Ammon's horn (tissue), 1 donor: ENCODE measurements at places on chromosomes 5 and 9.

- peak; percentile 10 for DNase-seq
Measured at GRCh38 chr9:69264526-69264925, 60.5 kb upstream of the ENTREP1 start.

- DNase-seq, result peak; percentile 73
Measured at GRCh38 chr9:112091810-112092209, 83.3 kb downstream of the SUSD1 start.

DNA sequence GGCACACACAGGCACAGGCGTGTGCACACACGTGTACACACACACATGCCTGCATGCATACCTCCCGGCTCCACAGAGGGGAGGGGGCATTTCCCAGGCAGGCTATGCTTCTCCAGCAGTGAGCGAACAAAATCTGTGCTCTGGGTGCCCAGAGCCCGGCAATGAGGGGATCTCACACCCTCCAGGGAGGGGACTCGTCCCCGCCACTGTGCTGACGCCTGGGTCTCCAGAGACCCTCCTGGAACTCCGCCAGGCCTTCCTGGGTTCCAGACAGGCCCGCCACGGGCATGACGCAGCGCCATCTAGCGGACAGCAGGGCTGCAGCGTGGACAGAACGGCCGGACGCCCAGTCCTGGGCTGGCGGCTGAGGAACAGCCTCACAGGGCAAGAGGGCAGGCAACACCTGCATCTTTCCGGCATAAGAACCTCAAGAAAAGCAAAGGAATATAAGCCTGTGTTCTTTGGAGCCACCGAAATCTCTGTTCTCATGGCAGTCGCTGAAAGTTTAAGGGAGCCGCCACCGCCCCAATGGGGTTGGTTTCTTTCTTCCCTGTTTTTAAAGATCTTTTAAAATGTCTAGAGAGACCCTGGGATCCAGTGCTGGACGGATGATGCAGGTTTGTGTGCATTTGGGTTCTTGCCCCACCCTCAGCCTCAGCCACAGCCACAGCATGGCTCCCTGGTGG, 135.6 kb upstream of the PPP1R26 start:
- DNase-seq, result peak; percentile 69

- peak; percentile 78 for DNase-seq
Measured at GRCh38 chr9:37449862-37450632, 15.2 kb downstream of the ZBTB5 start.

GRCh38 chr5:180665682-180666404, 16.4 kb upstream of the FLT4 start:
- no peak for DNase-seq

DNA sequence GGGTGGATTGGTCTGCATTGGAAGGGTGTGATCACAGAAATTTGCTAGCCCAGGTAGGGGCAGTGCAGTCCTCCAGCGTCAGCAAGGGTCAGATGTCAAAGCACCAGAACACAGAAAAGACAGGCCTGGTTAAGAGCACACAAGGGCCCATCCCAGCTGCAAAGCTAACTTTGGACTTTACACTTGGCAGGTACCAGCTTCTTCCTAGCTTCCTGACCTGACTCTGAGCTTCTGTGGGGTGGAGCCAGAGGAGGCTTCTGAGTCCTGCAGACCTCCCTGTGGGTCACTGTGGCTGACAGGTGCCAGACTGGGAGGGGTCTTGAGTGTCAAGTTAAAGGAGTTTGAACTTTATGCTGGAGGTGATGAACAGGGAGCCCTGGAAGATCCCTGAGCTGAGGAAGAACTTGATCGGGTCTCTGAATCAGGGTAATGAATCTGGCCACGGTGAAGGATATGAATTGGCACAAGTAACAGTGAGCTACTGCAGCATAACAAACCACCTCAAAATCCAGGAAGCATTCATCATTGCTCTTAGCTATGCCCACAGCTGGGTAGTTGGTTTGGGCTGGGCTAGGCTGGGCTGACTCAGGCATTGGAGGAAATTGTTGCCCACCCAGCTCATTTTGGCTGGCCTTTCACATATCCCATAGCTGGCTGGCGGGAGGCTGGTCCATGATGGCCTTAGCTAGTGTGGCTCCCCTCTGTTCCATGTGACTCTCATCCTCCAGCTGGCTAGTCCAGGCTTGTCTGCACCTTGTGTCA, 63.4 kb downstream of the BARX1 start:
- no peak for DNase-seq

- no peak for DNase-seq
Measured at GRCh38 chr5:170186856-170187255, 45.9 kb upstream of the C5orf58 start.

DNA sequence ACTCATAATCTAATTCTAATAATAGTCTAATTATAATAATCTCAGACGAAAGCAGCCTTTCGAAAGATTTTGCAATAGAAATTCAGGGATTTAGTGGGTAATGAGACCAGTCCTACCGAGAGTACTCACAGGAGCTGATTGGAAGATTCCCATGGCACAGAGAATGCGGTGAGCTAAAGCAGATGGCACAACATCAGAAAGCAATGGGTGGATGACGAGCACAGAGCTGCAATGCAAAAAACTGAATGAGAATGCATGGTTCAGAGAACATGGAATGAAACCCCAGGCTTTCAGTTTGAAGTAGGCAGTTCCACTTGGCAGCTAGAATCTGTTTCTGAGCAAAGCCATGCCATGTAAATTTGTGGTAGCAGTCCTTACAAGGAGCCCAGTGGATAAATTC, 78.2 kb upstream of the SPINK5 start:
- DNase-seq, result peak; percentile 3

DNA sequence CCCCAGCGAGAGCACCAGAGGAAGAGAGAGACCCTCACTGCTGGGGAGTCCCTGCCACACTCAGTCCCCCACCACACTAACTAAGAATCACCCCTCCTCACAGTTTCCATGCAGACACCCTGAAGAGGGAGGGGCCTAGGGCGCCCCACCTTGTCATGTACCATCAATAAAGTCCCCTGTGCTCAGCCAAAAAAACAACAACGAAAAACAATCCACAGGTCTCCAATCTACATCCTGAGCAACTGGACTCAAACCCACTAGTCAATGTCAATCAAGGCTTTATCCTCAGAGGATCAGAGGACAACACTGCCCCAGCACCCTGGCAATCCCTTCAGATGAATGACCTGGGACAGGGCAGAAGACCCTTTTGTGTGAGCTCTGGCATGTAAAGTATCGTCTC, 210.1 kb upstream of the MSX2 start:
- DNase-seq, result no peak

DNA sequence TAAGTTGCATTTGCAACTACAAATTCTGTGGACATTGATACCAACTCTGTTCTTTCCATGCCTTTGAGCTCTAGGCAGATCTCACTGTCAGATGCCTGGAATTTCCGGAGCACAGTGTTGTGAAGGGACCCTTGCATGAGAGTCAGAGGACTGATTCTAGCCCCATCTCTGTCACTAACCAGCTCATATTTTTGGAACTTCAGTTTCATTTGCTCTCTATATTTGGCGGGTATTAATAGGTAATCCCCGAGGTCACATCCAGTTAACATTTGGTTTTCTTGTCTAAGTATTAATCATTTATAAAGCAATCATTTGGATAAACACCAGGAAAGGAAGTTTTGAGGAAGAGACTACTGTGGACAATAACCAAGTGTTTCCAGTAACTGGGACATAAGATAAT, 115.7 kb downstream of the MAN2A1 start:
- DNase-seq, result no peak

DNA sequence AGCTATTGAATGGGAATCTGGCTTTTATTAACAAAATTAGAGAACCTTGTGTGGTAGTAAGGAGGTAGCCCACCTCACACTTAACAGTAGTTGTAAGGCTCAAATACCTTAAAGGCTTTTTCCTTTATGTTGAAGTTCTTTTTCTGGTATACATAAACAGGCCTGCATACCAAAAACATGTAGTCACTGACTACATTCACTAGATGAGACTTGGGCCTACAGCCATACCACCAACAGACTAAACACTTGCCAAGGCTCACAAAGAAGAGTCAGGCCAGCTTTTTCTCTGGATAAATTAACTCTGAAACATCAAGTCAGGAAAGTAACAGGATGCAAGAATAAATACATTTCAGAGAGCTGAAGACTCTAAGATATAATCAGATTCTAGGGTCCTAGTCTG, 78.6 kb upstream of the MPDZ start:
- no peak for DNase-seq

GRCh38 chr9:73079326-73079725, 72.3 kb upstream of the ANXA1 start:
- no peak for DNase-seq

GRCh38 chr9:89597711-89598362, 7.0 kb upstream of the GADD45G start:
- peak; percentile 87 for DNase-seq

GRCh38 chr5:61915646-61916045, 390.4 kb upstream of the KIF2A start:
- DNase-seq, result no peak

- DNase-seq, result no peak
Measured at GRCh38 chr9:131851414-131851813, 111.5 kb upstream of the RAPGEF1 start.
